ENCODE measurements at places on chromosomes 5 and 9. TPM values are rescaled to one million over a fixed set of nuclear protein-coding genes. Genes with fewer than 3 reads are reported as not detected.

- DNase-seq: no peak
Observed at GRCh38 chr5:174735498-174736330, 11.3 kb downstream of the MSX2 start.

Gene SPATA31E1
- not detected for total RNA-seq

Gene CACNA1B
- not detected for total RNA-seq

DNA sequence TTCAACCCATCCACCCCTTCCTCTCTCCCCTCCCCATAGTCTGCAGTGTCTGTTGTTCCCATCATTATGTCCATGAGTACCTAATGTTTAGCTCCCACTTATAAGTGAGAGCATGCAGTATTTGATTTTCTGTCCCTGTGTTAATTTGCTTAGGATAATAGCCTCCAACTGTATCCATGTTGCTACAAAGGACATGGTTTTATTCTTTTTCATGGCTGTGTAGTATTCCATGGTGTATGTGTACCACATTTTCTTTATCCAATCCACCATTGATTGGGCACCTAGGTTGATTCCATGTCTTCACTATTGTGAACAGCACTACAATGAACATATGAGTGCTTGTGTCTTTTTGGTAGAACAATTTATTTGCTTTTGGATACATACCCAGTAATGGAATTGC, 187.1 kb downstream of the PCSK5 start:
- DNase-seq: no peak

DNA sequence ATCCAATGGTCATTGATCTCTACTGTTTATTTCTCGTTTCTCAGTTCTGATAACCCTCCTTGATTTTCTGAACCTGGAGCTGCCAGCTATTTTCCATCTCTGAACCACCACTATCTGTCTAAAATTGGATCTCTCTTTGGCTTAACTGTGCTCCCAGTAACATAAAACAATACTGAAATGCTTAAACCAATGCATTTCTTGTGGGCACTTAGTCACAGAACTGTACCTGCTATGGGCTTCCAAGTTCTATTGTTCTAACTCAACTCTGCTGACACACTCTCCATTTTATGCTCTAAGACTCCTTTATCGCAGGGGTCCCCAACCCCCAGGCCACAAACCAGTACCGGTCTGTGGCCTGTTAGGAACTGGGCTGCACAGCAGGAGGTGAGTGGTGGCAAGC, 120.6 kb downstream of the LHFPL2 start:
- DNase-seq: no peak

DNA sequence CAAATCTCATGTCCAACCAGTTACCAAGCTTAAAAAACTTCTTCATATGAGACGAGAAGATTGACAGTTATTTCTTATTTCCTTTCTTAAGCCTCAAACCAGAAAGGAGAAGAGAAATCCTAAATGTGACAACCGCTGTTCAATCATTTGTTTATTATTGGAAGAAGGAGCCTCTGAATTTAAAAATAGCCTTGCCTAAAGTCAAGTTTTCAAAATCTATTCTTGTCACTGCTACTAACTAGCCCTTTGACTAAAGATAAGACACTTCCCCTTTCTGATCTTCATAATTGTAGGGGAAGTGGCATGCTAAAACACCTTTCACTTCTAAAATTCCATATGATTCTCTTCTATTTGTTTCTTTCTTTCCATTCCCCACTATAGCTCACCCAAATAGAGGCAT, 106.2 kb upstream of the EMB start:
- no peak for DNase-seq
